ENCODE measurements at places on chromosomes 12 and 14.

DNA sequence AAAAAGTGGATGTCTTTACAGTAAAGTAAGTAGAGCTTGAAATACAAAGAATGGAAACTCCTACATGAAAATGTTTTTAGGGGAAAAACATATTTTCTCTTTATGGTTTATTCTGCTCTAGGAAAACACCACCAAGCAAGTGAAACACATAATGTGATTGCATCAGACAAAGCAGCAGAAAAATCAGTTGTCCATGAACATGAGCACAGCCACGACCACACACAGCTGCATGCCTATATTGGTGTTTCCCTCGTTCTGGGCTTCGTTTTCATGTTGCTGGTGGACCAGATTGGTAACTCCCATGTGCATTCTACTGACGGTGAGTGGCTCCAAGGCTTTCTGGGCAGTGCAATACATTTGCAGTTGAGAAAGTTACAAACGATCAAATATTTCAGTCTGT lies 42.6 kb upstream of the PLEKHD1 start:
- DNase-seq, result no peak

DNA sequence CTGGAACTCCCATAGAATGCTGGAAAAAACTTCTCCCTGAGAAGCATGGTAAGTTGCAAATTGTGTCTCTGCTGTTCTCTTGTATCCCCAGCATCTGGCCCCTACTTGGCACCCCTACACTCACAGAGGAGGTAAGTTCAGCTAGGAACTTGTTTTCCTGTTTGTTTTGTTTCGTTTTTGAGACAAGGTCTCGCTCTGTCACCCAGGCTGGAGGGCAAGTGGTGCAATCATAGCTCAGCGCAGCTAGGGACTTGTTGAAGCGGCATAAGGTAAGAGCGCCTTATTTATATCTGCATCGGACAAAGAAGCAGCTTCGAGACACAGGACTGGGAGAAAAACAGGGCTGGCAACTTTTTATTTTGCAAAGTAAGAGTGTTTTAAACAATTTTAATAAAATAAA lies 18.5 kb upstream of the ANO2 start:
- no peak for DNase-seq

DNA sequence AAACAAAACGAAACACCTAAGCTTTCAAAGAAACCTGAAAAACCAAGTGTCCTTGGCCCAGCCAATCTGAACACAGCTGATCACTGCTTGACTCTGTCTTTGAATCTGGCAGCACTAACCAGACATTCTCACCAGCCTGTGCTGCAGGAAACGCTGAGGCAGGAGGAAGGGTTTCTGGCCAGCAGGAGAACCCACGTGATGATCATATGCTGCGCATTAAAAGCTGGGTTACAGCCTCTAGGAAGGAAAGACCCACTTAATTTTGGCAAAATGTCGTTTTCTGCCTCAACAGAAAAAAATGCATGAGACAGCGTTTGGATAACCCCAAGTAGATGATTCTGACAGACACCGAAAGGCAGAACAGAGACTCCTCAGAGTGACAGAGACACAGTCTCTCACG lies 9.8 kb downstream of the APPL2 start:
- peak; percentile 64 for DNase-seq

GRCh38 chr14:92692822-92693226 lies 55.6 kb downstream of the LGMN start:
- DNase-seq, result no peak

DNA sequence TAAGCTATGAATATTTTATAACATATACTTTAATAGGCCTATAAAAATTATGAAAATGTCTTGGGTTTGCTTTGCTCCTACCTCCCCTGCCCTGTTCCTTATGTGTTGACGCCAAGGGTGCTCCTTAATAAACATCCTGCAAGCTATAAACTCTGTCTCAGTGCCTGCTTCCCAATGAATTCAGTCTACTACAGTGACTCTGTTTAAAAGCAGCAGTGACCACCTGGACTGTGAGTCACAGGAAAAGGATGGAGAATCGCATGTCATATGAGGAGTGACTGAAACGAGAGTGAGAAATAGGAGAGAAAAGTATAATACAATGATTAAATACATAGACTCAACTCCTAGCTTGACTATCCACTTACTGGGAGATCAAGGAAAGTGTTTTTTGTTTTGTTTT lies 41.1 kb upstream of the CFAP54 start:
- DNase-seq, result no peak

- DNase-seq, result no peak
Observed at GRCh38 chr12:79983986-79984620, 49.2 kb upstream of the PPP1R12A start.

- no peak for DNase-seq
Observed at GRCh38 chr12:75850721-75851462, 180.7 kb downstream of the PHLDA1 start.

GRCh38 chr12:68294251-68294650 lies 37.9 kb downstream of the MDM1 start:
- DNase-seq, result no peak

- DNase-seq, result no peak
Observed at GRCh38 chr12:106600503-106600902, 17.7 kb downstream of the RFX4 start.

DNA sequence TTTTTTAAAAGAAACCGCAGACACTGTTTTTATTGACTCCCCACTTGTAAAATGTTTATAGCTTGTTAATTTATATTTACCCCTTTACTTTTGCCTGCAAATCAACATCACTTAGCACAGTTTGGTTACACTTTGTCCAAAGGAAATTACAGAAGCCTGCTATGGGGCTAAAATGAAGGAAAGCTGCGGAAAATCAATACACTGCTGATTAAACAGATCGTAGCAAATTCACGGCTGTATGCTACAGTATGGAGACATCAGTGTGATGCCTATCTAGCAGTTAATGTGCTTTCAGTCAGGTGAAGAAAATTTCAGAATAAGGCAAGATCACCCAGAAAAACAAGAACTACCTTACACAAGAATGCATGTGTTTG lies 110.0 kb downstream of the FOXG1 start:
- no peak for DNase-seq

- DNase-seq, result peak; percentile 85
Observed at GRCh38 chr14:68795597-68796417, 2.9 kb upstream of the ZFP36L1 start.

- no peak for DNase-seq
Observed at GRCh38 chr12:52149651-52150241, 42.1 kb downstream of the KRT80 start.

DNA sequence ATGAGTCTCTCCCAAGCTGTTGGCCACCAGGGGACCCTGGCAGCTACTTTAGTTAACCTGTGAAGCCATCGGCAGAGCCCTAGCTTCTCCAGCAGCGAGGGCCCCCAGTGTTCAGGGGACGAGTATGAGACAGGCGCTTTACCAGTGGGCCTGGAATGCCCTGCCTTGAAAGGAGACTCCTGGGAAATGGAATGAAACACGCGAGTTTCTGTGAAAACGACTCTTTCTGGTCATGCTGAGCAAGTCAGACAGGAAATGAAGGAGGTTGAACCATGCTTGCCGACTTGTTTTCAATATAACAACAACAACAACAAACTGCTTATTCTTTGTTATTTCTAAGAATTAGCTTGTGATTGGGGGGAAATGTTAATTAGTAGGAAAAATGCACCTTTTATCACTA lies 42.9 kb downstream of the SFSWAP start:
- DNase-seq, result no peak

DNA sequence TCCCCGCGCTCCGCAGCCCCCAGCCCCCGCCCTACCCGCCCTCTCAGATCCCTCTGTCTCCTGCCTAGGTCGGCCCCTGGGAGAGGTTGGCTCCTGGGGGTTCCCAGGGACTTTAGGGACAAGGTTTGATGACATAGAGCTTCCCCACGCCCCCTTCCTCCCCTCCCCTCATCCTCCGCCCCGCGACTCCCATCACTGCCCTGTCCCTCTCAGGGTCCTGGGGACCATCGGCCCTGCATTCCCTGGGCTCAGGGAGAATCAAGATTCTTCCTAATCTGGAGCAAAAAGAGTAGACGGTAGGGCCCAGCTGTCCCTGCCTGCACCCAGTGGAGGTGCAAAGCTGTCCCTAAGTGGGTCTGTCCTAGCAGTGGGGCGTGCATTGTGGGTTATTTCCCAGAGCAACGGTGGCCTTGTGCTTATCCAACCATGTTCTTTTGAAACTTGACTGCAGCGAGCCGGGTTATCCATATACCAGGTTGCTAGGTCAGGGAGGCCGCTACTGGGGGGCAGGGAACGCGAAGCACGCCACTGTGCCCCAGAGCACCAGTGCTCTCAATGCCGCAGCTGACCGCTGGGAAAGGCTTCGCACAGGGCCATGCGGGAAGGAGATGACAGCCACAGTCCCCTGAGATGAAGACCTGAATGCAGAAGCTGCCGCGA lies 124.4 kb upstream of the PRMT8 start:
- no peak for DNase-seq

- DNase-seq, result no peak
Observed at GRCh38 chr14:55430024-55430690, 10.3 kb downstream of the TBPL2 start.

DNA sequence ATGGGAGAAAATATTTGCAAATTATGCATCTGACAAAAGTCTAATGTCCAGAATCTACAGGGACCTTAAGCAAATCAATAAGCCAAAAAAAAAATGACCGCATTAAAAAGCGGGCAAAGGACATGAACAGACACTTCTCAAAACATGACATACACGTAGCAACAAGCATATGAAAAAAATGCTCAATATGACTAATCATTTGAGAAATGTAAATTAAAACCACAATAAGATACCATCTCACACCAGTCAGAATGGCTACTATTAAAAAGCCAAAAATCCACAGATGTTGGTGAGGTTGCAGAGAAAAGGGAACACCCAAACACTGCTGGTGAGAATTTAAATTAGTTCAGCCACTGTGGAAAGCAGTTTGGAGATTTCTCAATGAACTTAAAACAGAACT lies 16.1 kb downstream of the PAWR start:
- no peak for DNase-seq

Measured in T-helper 2 cell (primary cell).